ENCODE measurements at places on chromosomes 1 and 21. TPM values are rescaled to one million over a fixed set of nuclear protein-coding genes. Genes with fewer than 3 reads are reported as not detected.

Gene C1orf141
- not detected for total RNA-seq

Gene F13B
- not detected for total RNA-seq

Gene FAM78B
- 0.96 TPM for total RNA-seq

Gene PCP4
- 17.3 TPM for total RNA-seq

Gene C1orf87
- 0.40 TPM for total RNA-seq

Gene TIE1
- total RNA-seq, result 7.1 TPM

Gene KCNK2
- total RNA-seq, result not detected

Gene GJA8
- not detected for total RNA-seq

Gene SPRR5
- not detected for total RNA-seq

Gene TMPRSS15
- not detected for total RNA-seq

GRCh38 chr1:76066394-76066793 lies 8.2 kb upstream of the ST6GALNAC3 start:
- DNase-seq, result no peak

DNA sequence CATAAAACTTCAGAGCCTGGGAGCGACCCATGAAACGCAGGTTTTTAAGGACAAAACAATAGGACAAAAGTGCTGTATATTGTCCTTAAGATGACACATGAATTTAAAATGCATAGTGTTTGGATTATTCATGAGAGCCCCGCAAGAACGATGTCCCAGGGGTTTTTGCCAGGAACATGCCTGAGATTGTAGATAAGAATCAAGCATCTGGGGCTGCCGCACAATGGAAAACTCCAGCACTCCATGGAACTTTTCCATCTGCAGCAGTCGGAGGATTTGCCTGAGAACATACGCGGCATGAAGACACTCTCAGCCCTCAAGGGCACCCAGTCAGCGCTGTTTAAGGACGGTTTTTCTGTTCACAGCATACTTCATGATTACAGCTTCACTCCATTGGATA lies 5.3 kb upstream of the ERG start:
- DNase-seq, result no peak

DNA sequence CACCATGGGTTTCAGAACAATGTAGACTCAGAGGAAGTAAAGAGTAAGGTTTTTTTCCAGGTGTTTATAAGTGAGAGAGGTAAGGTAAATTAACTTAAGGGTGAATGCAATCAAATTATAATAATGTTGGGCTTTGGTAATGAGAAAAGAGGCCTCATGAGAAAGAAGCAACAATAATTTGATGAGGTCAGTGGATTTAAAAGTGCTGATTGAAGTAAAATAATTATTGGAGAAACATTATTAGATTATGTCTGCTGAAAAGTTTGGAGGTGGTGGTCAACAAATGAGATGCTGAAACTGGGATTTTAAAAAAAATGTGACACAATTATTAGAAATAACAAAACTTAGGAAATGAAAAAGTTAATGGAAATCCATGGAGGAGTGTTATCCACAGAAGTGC lies 187.4 kb upstream of the BRINP3 start:
- DNase-seq, result no peak

DNA sequence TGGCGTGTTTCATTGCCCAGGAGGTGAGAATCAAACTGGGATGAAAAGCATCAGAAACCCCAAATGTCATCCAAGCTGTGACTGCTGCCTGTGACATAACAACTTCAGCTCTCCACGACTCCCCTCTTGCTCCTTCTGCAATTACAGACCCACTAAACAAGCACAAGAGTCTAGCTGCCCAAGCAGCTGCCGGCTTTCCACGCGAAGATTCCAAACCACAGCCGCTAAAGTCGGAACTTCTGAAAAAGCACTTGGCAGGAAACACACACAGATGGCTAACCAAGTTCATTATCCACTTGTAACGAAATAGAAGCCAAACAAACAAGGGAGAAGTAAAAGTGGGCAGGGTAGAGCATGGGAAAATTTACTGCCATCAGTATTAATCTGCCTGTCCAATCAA lies 198.1 kb downstream of the SLC35F3 start:
- DNase-seq, result no peak

GRCh38 chr1:233289676-233290075 lies 5.8 kb downstream of the PCNX2 start:
- DNase-seq, result no peak

- DNase-seq, result no peak
Measured at GRCh38 chr1:234666761-234667160, 56.8 kb upstream of the IRF2BP2 start.

DNA sequence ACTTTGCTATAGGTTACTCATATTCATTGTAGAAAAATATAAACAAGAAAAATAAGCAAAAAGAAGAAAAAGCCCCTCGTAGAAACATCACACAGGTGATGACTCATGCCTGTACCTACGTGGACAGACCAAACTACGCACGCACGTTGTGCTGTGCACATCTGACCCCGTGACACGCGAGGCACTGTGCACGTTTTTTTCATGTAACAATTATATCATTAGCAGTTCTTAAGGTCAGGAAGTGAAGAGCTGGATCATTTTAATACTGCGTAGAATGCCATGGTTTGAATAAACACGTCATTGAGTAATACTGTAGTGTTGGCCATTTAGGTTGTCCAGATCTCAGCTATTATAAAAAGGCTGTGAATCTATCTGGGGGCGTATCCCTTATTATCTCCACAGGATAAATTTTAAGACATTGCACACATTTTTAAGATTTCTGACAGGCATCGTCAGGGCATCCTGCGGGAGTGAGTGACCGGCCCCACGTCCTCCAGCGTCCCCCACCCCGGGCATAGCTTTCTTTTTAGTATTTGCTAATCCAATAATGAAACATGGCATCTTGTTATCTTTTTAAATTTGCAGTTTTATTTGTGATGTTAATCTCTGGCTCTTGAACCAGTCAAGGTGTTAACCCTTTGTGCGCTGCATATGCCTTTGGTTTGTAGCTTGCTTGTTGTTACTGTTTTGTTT lies 23.4 kb upstream of the ADARB1 start:
- DNase-seq, result no peak

- peak; percentile 80 for DNase-seq
Measured at GRCh38 chr1:206955476-206956451, 9.5 kb upstream of the PIGR start.

- peak; percentile 47 for DNase-seq
Measured at GRCh38 chr1:203627851-203628200, 1.2 kb downstream of the ATP2B4 start.

- no peak for DNase-seq
Measured at GRCh38 chr1:22808676-22809483, 98.2 kb downstream of the EPHB2 start.

DNA sequence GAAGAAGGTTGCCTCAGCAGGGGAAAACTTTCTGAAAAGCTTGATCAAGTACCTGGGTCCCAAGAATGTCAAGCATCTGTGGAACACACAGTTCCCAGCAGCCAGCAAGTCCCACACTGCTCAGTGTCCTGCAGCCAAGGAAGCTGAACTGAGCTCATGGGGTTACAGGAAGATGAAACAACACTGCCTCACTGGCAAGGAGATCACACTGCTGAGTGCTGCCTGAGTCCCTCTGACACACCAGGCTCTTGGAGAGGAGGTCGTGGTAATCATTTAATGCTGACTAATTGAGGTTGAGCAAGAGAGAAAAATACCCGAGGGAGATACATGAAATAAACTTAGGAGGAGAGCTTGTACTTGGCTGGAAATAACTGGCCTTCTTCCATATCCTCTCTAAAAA lies 75.2 kb downstream of the MPZL1 start:
- DNase-seq, result peak; percentile 47

- no peak for DNase-seq
Measured at GRCh38 chr21:30695956-30696355, 22.6 kb downstream of the KRTAP21-3 start.

GRCh38 chr1:107141491-107142126 lies 770 bp downstream of the NTNG1 start:
- no peak for DNase-seq

GRCh38 chr1:19610282-19610981 lies 33.7 kb upstream of the NBL1 start:
- DNase-seq, result no peak

DNA sequence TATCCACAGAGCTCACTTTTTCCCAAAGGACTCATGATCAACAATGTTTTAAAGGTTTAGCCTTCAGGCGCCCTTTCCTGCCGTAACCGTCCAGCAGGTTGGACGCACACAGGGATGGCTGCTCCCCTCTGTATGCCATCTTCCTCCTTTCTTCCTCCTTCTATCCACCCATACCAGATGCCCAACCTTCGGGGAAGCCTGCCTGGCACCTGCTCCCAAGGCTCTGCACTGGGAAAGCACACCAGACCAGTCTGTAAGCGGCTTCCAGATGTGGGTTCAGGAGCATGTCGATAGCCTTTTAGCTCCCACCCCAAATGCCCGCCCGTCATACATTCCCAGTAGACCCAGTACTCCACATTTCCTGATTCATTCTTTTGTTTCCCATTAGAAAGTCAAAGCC lies 52.9 kb downstream of the STUM start:
- DNase-seq, result no peak

DNA sequence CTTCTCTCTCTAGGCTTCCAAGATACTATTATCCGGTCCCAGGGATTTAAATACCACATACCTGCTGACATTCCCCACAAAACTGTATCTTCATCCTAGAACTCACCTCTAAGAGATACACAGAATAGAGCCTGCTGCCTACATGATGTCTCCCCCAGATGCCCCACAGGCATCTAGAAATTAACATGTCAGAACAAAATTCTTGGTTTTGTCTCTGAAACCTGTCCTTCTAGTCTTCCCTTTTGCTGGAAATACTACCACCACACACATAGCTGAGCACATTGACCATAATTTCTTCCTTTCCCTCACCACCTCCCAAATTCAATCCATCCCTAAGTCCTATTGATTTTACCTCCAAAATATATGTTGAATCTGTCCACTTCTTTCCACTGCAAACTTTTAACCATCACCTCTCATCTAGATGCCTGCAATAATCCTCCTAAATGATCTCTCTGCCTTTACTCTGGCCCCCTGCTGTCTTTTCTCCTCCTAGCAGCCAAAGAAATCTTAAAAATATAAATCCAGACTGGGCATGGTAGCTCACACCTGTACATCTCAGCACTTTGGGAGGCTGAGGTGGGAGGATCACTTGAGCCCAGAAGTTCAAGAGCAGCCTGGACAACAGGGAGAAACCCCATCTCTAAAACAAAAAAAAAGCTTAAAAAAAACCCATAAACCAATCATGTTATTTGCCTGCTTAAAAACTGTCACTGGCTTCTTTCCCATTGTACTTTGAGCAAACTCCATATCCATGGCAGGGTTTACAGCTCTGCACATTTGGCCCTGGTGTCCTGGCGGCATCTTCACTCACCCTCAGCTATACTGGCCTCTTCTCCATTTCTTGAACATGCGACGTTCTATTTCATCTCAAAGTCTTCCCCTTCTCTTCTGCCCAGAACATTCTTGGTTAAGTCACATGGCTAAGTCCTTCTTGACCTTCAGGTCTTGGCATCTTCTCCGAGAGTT lies 6.2 kb upstream of the FAM76A start:
- no peak for DNase-seq

GRCh38 chr1:74463333-74463988 lies 49.0 kb downstream of the LRRC53 start:
- no peak for DNase-seq

DNA sequence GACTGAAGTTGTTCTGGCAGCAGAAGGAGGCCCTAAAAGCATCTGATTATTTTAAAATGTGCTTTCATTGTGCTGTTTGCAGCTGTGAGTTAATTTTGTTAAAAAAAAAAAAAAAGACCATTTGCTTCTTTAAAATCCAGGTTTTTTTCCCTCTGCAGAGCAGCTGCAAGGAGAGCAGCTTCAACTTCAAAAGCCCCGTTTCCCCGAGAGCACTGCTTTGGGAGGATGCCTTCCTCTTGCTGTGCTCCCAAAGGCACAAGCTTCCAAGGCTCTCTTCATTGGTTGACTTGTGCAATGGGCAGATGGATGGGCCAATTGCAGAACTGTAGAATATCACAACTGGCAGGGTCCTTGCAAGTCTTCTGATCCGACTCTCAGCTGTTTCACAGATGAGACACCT lies 459.2 kb upstream of the PKN2 start:
- DNase-seq, result no peak

DNA sequence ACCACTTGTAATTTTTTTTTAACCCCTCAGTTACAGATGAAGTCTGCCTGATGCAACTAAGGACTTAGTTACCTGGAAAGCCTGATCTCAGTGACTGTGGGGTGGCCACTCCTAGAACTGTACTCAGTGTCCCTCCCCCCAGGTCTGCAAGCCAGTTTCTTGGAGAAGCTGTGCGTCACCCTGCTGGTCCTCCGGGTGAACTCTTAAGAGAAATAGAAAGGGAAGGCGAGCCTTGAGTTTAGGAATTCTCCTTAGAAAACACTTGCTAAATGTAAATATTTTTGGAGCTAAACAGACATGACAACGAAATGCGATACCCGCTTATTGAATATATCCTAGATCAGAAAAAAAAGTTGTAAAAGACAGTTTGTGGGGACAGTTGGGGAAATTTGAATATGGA lies 730 bp downstream of the SLC16A4 start:
- peak; percentile 17 for DNase-seq

- DNase-seq, result no peak
Measured at GRCh38 chr1:115090540-115090939, 1.2 kb upstream of the TSPAN2 start.

DNA sequence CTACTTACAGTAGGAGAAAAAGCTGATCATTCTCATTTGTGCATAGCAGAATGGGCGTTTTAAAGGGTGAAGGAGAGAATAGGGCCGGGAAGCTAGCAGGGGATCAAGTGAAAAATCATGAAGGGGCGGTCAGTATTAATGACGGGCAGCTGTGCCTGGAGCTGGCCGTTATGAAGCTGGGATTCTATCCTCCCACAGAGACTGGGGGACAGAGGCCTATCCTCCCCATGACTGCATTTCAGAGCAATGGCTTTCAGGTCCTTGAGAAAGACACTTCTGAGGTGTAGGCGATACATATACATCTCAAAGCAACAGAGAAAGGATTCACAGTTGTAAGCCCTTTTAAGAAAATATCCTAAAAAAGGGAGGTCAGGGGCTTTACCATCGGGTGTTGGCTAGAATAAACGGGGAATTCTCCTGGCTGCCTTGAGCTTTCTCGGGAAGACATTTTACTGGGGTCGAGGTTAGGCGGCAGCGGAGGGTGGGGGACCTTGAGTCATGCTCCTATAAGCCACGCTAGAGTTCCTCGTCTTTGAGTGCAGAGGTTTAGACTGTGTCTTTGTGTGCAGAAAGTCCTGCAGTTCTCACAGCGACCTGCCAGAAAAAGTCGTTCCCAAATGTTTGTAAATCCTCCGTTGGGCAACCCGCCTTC lies 559 bp upstream of the MTARC2 start:
- no peak for DNase-seq

GRCh38 chr21:36587388-36587787 lies 107.5 kb upstream of the CLDN14 start:
- DNase-seq, result no peak

GRCh38 chr1:188314557-188315137 lies 1485.9 kb downstream of the PLA2G4A start:
- DNase-seq, result no peak

- no peak for DNase-seq
Measured at GRCh38 chr1:56387071-56387740, 192.2 kb downstream of the PLPP3 start.

GRCh38 chr1:41521766-41522165 lies 37.3 kb upstream of the EDN2 start:
- DNase-seq, result no peak

DNA sequence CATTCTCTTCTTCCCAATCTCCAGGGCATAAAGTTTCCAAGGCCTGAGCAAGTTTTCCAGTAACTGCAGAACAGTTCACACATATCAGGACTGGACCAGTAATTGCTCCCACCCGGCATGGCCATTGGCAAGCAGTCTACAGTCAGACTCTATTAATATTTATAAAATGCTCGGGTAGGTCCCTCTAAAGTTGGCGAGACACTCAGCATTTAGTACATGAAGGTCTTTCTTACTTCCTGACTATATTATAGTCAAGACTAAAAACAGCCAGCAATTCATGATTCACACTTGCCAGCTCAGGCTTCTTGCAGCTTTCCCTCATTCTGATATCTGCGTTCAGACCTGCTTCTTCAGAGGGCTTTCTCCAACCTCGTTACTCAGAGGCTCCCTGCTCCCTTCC lies 25.4 kb downstream of the GADD45A start:
- no peak for DNase-seq
